ENCODE measurements at places on chromosomes 2 and 18.

DNA sequence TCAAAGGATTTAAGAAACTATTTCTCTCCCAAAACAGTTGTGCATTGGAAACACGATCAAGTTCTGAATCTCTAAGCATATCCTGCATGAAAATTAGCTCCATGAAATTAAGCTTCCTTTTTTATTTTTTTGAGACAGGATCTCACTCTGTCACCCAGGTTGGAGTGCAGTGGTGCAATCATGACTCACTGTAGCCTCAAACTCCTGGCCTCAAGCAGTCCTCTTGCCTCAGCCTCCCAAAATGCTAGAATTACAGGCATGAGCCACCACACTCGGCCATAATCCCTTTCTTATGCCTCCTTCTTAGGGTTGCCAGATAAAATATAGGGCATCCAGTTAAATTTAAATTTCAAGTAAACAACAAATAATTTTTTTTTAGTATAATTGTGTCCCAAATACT lies 124.4 kb downstream of the ARL4C start:
- no peak for DNase-seq

DNA sequence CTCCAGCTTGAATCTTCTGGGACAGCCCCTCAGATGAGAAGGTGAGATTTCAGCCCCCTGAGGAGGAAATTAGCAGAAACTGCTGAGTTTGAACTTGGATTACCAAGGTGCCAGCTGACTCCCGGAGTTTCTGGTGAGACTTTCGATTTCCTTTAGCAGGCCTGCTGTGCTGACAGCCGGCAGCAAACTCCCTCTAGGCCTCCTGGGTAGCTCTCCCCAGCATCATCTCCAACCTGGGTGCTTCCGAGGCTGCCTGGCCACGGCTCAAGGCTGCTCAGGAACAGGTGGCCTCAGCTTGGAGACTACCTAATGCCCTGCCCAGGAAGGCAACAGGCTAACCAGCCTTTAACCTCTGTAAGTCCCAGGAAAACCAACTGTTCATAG lies 16.5 kb downstream of the SDC1 start:
- DNase-seq = no peak

GRCh38 chr2:42859006-42859552 lies 66.7 kb upstream of the HAAO start:
- peak; percentile 71 for DNase-seq

GRCh38 chr2:217465100-217465499 lies 537.7 kb downstream of the TNS1 start:
- no peak for DNase-seq

DNA sequence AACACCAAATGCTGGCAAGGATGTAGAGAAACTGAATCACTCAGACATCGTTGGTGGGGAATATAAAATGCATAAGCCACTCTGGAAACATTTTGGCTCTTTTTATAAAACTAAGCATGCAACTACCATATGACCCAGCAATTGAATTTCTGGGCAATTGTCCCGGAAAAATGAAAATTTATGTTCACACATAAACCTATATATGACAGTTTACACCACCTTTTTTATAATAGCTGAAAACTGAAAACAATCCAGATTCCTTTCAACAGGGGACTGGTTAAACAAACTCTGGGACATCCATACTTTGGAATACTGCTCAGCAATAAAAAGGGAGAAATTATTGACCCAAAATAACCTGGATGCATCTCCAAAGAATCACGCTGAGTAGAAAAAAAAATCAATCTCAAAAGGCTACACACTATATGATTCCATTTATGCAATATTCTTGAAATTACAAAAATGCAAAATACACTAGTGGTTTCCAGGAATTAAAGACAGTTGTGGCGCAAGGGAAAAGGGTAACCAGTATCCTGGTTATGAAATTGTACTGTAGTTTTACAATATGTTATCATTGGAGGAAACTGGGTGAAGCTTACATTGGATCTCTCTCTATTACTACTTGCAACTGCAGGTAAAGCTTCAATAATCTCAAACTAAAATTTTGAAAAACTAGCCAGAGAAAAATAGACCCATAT lies 130.2 kb upstream of the PID1 start:
- DNase-seq = no peak

- DNase-seq = no peak
Measured at GRCh38 chr18:12606592-12607315, 51.2 kb downstream of the SPIRE1 start.

GRCh38 chr2:195813421-195813820 lies 156.4 kb downstream of the SLC39A10 start:
- DNase-seq = no peak

GRCh38 chr18:51169731-51170130 lies 27.8 kb downstream of the MEX3C start:
- no peak for DNase-seq

DNA sequence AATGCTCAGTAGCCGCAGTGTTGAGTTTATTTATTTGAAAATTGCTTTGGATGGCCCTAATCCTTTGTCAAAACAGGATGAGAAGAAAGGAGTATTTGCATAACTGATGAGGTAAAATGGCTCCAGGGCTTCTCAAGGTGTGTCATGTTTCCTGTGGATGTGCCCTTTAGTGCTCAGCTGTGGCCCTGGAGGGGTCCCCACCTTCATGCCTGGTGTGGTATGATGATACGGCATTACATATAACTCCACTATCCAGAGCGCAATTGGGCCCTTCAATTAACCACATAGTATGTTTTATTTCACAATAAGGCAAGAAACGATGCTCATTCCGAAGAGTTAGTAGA lies 39.8 kb upstream of the TMEM178A start:
- no peak for DNase-seq

DNA sequence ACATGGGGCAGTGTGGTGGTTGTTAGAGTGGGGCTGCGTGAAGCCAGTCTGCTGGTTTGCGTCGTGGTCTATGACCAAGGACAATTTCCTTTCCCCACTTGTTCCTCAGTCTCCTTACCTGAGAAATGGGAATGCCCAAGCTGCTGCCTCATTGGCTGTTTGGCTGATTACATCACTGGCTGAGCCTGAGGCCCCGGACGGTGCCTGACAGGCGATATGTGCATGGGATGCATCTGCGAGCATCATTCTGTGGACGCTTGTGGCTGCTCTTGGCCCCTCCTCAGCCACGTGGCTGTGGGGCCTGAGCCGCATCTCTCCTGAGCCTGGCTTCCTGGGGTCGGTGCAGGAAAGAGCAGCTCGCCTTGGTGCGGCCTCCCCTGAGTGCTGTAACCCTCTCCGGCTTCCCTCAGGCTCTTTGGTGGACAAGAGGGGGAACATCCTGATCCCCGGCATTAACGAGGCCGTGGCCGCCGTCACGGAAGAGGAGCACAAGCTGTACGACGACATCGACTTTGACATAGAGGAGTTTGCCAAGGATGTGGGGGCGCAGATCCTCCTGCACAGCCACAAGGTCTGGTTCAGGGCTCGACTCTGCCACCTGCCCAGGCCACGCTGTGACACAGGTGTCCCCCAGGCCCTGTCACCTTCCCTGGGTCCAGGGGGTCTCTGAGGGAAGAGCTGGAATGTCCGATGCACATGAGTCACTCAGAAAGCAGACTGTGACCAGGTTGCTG lies 17.2 kb downstream of the CNDP2 start:
- DNase-seq = no peak

DNA sequence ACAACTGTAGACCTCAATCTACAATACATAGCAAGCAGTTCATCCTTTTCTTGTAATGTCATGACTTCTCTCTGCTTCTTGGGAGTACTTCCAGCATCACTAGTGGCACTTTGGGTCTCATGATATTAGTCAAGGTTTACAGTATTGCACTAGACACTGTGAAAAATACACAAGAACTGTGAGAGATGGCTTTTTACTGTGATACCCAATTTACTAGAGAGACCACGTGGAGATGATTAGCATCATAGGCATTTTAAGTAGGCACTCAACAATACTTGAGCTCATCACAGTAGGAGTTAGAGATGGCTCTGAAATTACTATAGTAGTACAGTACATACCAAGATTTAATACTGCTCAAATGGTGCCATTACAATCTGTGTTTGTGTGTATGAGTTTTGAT lies 112.8 kb upstream of the EML6 start:
- no peak for DNase-seq

GRCh38 chr2:215722125-215722524 lies 286.3 kb upstream of the FN1 start:
- DNase-seq = no peak

GRCh38 chr2:126661702-126662500 lies 5.9 kb downstream of the GYPC start:
- DNase-seq = no peak

- no peak for DNase-seq
Measured at GRCh38 chr2:12192762-12193161, 446.3 kb downstream of the LPIN1 start.

- no peak for DNase-seq
Measured at GRCh38 chr2:216236486-216236885, 127.3 kb downstream of the XRCC5 start.

DNA sequence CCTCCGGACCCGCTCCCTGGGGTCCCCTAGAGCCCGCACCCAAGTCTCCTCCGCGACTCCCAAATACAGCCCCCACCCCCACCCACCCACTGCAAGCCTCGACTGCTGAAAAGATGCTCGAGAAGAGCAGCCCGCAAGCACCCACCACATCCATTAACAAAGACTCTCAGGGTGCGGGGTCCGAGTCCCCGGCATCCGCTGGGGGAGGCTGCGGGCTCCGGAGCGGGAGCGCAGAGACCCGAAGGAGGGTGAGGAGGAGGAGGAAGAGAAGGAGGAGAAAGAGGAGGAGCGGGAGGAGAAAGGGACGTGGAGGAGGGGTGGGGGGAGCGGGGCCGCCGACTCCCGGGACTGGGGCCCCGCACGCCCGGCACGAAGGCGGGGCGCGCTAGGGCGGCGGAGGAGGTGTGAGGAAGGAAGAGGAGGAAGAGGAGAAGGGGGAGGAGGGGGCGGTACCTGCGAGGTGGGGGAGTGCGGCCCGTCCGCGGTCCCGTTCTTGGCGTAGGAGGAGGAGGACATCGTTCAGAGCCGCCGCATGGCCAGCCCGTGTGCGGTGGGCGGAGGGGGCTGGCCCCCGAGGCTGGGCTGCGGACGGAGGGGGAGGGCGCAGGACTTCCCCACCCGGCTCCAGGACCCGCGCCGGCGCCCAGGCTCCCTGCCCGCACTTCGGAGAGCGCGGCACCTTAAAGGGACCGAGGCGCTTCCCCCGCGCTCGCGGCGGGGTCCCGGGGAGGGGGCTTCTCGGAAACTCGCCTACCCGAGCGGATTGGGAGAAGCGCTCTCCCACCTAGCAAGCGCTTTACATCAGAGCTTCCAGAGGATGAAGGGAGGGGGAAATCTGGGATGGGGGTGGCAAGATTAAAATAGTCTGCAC lies at the start of gene CACNB4:
CACNB4 (minus strand) TSS at position 549 of the 871 bp plus-strand sequence.
- DNase-seq = peak; percentile 21

- DNase-seq = peak; percentile 93
Measured at GRCh38 chr2:218880102-218880858, at the start of gene WNT10A. Gene WNT10A, plus strand, starts transcription at chr2:218880852. Its CDS starts 144 bp downstream, at chr2:218880996.

DNA sequence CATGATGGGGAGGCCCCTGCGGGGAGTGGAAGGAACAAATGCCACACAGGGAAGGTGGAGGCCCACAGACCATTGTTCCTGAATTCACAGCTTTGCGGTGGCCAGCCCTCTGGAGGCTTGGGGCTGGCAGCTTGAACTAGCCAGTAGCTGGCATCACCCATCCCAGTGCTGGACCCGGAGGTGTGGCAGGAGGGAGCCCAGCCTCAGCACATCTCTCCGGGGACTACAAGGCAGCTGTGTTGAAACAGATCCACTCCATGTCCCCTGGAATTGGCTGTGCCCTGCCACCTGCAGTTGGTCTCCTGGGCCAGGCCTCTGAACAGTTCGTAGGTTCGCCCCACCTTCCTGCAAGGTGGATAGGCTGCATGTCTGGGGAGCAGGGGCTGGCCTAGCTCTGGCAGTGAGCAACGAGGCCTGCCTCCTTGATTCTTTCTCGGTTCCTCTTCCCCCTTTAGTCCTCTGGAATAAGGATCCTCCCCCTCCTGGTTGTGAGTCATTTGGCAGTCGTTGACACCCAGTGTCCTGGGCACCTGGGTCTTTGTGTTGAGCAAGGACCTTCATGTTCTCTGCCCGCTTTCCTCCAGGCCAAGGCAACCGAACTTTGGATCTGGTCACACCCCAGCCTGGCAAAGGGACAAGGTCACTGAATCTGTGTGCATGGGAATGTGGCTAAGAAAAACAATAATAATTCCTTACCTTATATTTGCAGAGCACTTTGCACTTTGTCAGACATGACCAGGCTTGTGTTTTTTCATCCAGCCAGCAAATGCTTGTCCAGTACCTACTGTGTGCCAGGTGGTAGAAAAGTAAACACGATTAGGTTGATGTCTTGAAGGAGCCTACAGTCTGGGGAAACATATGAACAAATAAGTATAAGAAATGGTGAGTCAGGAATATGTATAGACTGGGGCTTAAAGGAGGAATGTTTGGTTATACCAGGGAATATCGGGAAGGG lies 55.0 kb upstream of the MCFD2 start:
- DNase-seq = peak; percentile 27

DNA sequence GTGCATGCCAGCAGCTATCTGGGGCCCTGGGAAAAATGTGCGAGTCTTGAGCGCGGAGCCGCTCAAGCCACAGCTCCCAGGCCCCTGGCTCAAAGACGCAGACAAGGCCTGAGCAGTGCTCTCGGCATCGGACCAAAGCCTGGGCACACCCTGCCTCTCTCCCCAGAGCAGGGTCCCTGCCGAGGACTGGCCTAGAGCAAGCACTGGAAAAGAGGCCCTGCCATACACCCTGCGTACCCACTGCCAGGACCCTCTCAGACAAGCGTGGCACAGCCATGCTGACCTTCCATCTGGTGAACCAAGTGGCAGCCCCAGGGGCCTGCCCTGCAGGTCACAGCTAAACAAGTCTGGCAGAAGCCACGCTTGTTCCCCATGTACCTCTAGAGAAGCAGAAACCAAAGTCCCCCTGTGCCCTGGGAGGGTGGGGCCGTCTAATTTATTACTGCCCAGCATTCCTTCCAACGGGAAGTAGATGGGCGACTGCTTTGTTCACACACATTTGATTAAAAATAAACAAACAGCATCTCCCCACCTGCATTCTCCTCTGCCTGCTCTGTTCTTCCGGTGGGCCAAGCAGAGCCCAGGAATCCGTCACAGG lies 14.0 kb downstream of the STK25 start:
- DNase-seq = no peak

GRCh38 chr18:11391661-11392060 lies 217.7 kb upstream of the SLC35G4 start:
- DNase-seq = no peak

DNA sequence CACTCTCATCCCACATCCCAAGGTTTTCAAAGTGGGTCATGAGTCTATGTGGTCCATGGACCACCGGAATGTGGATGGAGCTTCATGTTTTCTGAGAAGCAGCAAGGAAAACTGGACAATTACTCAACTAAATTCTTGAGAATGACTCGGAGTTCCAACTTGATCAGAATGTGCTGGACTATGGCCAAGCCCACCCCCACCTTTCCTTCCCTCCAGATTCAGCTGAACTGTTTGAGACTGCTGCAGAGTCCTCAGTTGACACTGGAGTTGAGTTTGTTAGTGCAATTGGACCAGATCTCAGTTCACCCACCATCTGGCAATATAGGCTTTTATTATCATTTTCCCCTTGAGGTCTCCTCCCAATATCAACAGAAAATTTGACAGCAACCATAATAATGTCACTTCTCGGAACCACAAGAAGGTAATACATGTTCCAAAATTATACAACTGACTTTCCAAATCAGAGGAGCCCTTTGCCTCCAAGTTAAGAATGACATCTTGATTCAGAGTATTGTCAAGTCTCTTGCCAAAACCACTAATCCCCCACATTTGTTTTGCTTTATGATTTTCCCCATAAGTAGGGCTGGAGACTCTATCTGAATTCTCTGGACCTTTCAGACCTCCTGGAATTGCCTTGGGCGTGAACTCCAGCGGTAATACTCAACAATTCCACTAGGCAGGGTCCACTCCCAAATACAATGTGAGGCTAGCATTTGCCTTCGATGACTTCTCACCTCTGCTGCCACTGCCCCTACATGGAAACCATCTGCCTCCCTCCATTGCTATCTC lies 8.8 kb downstream of the COL4A4 start:
- DNase-seq = no peak

Data from CD8-positive, alpha-beta T cell (primary cell).